ENCODE measurements at places on chromosomes 12 and 14.
A peak's percentile ranks its signal among the peaks of the same experiment; 100 is the strongest.

GRCh38 chr12:37565112-37565511 is 751.5 kb upstream of the ALG10B start:
- no peak for DNase-seq

DNA sequence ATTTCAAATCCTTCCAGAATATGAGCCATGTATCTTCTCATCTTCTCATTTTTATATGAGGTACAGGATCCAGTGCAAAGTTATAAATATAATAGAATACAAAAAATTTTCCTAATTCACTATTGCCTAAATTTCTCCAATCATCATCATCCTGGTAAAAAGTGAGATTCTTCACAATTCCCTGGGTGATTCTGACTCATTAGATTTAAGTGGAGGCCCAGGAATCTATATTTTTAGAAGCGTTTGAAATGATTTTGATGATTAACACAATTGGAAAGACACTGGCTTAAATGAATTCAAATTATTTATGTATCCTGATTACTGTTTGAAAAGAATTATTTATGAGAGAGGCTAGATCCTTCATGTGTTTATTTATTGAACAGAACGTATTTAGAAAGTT is 380.3 kb upstream of the PDE3A start:
- no peak for DNase-seq

DNA sequence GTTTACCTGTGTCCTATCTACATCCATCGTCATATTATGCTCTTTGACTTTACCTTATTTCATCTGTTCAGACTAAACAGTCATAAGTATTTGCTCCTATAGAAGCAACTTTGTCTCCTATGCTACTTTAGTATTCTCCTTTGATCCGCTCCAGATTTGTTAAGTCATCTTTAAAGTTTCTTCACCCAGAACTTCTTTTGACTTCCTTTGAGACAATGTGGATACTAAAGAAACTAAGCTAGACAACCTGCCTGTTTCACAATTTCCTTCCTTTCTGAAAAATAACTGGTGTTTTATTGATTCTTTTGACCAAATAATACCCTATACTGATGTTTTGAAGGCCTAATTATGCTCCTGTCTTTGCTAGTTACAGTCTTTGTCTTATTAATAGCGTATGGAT is 30.0 kb upstream of the LRRK2 start:
- no peak for DNase-seq

DNA sequence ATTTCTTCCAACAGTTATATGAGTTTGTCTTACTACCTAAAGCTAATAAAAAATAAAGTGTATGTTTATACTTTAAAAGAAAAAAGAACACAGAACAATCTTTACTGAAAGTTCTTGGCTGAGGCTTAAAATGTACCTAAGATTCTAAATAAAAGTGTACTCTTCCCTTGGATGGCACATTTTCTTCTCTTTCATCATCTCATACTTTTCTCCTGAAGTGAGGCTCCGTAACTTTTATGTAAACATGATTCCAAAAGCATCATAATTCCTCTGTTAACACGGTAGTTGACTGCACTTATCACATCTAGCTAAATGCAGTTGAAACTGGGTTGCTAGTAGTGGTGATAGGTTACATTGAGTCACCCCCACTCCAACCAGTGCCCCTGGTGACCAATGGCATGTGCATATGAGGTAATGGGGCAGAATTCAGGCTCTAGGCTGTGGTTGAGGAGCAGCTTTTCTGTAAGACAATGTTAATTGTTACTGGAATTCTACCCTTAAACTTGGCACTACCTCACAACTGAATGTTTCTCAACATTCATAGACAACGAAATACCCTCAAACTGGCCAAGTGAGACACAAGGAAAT is 38.4 kb downstream of the WASHC3 start:
- DNase-seq = no peak

GRCh38 chr12:111458546-111459172 is 52.9 kb downstream of the SH2B3 start:
- DNase-seq = no peak

DNA sequence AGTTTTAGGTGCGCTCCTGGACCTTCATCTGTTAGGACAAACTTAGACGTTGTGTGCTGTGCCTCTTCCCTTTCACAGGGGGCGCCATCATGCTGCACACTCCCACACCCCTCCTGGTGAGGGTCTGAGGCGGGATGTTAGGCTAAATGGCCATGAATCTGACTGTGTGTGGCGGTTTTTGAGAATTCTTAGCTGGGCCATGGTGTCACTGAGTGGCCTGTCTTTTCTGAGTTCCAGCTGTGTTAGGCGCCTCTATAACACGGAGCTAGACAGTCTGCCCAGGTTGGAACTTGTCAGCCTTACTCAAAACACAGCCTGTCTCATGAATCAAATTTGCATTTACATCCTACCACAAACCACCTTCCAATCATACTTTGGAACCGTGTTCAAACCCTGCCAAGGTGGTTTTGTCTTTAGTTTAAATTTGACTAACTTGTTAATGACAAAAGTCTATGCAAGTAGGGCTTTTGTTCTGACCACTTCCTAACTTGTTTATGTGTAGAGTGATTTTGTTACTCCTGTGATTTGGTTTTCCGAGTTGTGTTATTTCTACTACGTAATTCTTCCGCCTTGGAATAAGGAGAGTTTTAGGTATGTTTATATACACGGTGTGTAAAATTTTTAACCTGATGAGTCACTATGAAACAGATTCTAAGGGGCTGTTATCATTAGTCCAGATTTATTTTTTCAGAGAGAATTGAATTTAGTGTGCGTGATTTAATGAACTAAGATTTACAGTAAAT is 19.6 kb downstream of the ACVR1B start:
- DNase-seq = peak; percentile 46

- no peak for DNase-seq
Observed at GRCh38 chr12:115402443-115403180, 718.6 kb upstream of the TBX3 start.

GRCh38 chr12:30982413-30982812 is 55.9 kb downstream of the TSPAN11 start:
- no peak for DNase-seq

DNA sequence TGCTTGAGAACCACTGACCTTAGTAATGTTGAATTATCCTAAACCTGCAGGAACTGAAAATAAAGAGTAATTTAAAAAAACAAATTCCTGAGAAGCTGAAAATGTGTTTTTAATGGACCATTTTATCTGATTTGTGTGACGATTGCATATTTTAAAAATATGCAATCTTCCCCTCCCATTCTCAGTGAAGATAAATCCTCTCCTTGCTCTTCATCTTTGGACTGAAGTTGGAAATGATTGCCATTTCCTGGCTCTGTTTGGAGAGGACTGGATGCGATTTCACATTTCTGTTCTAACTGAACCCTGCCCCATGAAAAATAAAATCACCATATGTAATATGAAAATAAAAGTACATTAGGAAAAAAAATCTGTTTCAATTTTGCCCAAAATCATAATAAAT is 216.3 kb downstream of the SLC6A15 start:
- DNase-seq = no peak

DNA sequence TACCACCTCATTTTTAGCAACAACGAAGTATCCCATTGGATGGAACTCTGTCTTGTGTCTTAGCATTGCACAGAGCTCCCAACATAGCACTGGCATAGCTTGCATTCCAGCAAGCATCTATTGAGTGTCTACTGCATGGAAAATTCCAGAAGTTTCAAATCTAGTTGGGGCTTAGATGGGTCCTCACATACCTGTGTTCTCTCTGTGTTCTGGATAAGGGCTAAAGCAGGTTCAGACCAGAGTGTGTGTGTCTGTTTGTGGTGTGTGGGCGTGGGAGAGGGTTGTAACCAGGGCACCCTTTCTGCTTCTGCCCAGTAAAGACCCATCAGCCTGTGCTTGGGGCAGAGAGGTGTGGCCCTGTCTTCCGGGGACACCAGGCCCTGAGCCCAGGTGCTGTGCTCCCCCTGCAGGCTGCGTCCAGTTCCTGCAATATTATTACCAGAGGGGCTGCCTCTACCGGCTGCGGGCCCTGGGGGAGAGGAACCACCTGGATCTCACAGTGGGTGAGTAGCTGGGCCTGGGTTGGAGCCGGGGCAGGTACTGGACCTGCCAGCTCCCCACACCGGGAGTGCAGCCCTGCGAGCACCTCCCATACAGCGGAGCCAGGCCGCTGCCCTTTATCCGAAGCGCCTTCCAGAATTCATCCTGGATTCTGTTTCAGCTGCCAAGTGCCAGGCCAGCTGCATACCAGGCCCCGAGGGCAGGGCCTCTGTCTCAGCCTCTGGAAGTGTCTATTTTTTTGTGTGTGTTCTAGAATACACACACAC is 20.3 kb downstream of the RHOF start:
- DNase-seq = peak; percentile 62

- no peak for DNase-seq
Observed at GRCh38 chr12:5441497-5442236, 9.8 kb downstream of the NTF3 start.

GRCh38 chr14:102574281-102575159 is 17.9 kb upstream of the RCOR1 start:
- DNase-seq = no peak

DNA sequence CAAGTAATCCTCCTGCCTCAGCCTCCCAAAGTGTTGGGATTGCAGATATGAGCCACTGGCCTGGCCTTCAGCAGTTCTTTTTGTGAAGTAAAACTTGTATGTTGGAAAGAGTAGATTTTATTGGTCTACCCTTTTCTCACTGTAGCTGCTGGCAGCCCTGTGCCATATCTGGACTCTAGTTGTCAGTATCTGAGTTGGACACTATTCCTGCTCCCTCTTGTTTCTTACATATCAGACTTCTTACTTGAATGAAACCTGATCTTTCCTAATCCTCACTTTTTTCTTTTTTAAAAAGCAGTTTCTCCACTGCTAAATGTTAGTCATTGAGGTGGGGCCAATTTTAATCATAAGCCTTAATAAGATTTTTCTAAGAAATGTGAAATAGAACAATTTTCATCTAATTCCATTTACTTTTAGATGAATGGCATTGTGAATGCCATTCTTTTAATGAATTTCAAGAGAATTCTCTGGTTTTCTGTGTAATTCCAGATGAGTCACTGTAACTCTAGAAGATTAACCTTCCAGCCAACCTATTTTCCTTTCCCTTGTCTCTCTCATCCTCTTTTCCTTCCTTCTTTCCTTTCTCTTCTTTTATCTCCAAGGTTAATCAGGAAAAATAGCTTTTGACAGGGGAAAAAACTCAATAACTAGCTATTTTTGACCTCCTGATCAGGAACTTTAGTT is 88.7 kb downstream of the APAF1 start:
- DNase-seq = no peak

DNA sequence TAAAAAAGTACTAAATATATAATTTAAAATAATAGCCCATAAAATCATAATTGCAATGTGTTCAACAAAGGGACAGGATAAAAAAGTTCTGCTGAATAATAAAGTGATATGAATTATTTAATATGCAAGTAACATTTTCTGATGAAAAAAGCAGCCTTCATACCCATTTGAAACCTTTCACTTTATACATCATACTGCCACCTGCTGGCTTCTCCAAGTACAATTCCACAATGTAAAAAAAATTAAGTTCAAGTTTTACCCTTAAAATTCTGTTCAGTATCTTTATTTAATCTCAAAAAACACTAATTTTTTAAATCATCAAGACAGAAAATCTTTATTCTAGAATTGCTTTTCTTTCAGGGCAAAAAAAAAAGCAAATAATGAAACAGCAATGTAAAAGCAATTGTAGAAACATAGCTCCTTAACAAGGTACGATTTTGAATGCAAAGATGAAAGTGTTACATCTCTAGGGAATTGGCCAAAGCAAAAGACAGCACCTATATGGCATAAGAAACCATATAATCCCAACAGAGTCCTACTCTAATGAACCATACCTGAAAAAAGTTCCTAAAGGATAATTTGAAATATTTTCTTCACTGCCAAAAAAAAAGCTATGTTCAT is 15.0 kb downstream of the MDM1 start:
- DNase-seq = no peak

DNA sequence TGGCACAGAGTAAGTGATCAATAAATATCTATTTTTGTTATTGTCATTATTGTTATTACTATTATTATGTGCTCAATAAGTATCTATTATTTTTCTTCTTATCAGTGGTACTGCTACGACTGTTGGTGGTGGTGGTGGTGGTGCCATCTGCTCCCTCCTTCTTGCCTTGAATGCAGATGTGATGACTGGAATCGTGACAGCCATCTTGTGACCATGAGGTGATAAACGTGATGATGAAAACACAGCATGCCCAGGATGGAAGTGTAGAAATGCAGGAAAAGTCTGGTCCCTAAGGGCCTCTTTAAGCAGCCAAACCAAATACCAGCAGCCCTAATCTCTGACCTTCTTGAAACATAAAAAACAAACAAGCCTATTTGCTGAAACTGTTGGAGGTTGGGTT is 22.4 kb downstream of the SLC6A12 start:
- no peak for DNase-seq

- DNase-seq = no peak
Observed at GRCh38 chr12:7327918-7328317, 24.0 kb downstream of the ACSM4 start.

DNA sequence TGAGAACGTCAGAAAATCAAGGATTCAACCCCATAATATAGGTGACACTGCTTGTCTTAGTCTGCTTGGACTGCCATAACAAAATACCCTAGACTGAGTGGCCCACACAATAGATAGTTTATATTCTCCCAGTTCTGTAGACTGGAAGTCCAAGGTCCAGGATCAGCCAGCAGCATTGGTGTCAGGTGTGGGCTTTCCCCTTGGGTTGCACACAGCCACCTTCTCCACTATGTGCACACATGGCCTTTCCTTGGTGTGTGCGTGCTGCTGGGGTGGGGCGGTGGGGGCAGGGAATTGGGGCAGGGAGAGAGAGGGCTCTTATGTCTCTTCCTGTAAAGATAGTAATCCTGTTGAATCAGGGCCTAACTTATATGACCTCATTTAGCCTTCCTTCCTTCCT is 106.4 kb downstream of the SLC25A47 start:
- DNase-seq = no peak

DNA sequence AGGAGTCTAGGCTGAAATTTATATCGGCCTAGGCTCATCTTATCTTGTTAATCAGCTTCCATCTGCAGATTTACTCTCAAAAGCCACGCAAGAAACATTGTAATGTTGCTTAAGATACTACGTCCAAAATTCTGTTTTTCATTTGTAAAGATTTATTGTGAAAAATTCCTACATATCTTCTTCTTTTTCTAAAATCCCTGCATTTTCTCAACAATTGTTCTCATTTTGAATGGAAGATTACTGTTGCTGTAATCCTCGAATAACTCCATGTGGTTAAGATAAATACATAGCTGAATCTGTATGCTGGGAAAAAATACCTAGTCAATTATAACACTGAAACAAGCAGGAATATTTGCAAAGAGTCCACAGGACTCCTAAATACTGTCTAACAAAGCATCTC is 15.6 kb downstream of the INSM2 start:
- DNase-seq = no peak

- no peak for DNase-seq
Observed at GRCh38 chr12:123712780-123713319, 697 bp downstream of the ATP6V0A2 start.

All from central memory CD8-positive, alpha-beta T cell (primary cell).